ENCODE measurements at places on chromosomes 4 and X.
A peak's percentile ranks its signal among the peaks of the same experiment; 100 is the strongest.

DNA sequence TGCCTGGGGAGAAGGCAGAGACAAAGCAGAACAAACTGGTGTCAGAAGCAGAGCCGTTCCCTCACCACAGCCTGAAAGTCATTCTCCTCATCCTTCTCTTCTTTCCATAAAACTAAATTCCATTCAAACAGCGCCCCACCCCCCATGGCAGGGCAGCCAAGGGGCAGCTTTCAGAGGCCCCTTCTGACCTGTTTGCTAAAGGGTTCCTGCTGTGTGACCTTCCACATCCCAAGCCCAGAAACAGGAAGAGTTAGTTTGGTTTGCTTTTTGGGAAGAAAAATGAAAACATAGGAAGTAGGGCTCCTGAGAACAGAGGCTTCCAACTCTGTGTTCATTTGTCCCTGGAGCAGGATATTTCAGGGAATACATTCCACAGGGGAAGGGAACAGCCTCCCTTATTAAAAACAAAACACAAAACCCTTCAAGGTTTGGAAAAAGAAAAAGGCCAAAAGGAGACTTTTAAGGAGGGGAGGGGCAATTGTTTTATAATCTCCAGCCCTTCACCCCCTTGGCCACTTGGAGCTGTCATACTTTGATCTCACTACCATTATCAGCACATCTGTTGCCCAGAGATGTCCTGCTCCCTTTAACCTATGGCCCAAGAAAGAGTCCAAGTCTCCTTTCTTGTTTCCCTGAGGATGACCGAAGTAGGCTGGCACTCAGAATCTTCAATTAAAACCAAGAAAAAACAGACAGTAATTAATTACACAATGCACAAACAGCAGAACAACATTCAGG, 25.3 kb downstream of the STARD8 start:
- no peak for DNase-seq

- peak; percentile 9 for DNase-seq
These were observed 125.9 kb downstream of the AMELX start for GRCh38 chrX:11419102-11419501.

DNA sequence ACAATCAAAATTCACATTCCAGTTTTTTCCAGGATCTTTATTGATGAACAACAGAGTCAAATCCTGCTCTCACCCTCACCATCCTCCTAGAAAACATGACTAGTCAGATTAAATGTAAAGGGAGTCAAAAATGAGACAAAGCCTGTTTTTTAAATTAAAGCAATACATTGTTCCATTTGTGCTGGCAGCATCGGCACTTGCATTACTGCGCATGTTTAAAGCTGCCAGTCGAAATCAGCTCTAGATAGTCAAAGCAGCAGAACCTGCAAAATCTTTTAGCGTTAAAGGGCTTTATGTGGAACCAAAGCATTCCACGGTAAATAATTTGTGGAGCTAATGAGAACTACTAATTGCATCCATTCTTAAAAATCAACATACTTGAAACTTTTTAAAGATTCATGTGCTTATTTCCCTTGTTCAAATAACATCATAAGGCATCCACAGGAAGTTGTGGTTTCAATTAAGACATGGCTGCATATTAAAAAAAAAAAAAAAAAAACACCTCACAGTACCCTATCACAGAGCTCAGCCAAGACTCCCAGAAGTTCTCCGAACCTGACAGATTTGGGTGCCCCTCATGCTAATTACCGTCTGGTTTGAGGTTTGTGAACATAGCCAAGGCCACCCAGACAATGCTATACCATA, 82.2 kb downstream of the SH3KBP1 start:
- DNase-seq, result no peak

DNA sequence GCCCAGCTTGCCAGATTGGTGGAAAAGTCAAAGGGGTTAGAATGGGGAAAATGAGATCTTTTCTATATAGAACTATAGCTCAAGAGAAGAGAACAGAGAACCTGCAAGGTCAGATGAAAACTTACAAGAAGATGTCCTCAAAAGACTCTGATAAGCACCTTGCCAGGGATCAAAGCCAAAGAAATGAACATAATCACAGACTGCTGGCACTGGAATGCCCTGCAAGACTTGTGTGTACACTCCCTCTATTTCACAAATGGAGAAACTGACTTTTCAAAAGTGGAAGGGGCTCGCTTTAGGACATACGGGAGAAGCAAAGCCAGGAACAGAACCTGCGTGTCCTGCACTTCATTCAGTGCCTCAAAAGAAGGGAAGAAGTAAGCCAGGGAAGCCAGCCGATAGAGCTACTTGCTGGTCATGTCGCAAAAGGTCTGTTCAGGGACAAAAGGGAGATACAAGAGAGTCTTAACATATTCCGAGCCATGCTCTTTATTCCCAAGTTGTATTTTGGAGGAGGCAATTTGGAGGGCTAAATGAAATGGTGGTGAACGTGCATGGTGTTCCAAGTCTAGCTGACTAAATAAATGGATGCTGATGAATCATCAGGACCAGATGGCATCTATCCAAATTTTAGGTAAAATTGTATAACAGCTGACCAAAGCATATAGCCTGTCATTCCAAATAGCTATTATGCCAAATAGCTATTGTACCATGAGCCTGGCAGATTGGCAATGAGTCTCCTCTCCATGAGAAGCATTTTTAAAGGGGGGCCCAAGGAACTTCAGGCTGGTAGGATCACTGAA, 175.6 kb upstream of the GPC4 start:
- no peak for DNase-seq

GRCh38 chrX:10101269-10101668, 55.5 kb upstream of the CLCN4 start:
- no peak for DNase-seq

DNA sequence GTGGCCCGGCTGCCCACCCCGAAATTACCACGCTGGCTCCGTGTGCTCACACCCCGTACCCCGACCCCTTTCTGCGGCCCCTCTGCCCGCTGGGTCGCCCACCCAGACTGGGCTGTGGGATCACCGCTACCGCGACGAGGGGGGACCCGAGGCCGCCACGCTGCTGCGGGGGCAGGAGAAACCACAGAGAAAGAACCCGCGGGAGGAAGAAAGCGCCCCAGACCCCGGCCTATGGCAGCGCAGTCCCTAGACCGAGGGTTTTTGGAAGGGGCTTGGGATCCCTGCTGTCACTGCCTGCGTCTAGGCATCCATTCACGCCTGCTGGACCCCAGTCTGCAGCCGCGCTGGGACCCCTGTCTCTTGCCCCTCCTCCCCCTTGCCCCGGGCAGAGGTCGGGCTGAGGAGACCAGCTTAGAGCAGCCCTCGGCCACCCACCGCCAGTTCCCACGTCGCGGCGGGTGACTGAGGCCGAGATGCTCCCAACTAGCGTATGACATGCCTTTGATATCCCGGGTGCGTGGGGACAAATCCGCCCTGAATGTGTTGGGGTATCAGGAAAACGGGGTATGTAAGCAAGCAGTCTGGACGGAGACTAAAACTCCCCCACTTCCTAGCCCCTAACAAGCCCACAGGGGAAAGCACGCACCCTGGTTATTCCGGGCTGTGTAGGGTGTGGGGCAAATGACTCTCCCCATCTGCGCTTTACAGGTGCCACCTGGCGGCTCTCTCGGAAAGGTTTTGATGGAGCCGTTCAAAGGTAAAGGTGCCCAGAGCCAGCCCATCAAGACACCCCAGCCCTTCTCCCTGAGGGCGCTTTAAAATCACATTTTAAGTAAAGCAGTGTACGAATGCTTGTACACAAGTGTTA, 862 bp upstream of the INPP4B start:
- peak; percentile 37 for DNase-seq

DNA sequence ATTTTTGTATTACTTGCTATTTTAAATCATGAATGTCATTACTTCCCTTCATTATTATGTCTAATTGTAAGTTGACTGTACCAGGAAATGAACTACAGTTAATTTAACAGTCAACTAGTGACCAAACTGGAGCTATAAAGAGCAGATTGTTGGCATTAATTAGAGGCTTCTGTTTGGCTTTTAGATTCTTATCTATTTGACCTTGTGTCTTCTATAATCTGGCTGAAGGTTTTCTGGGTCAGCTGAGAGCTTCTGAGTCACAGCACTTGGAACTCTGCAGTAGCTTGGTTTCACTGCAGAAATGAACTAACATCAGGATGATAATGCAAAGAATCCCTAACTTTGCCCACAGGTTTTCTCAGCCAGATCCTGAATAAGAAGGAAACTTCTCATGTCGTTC, 169.2 kb upstream of the LEF1 start:
- no peak for DNase-seq

DNA sequence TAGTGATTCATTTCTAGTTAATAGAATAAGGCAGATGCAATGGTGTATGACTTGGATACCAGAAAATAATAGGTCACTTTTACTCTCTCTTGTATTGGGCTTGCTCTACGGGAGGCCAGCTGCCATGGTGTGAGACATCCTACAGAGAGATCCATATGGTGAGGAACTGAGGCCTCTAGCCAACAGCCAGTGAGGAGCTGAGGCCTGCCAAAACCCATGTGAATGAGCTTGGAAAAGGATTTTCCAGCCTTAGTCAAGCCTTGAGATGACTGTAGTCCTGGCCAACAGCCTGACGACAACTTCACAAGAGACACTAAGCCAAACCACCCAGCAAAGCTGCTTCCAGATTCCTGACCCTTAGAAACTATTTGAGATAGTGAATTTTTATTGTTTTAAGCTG, 1300.2 kb downstream of the RAPGEF2 start:
- DNase-seq, result no peak

- DNase-seq, result no peak
These were observed 1.5 kb downstream of the NKX1-1 start for GRCh38 chr4:1404573-1405253.

- DNase-seq, result no peak
These were observed 343.9 kb downstream of the ADGRL3 start for GRCh38 chr4:61543976-61544375.

DNA sequence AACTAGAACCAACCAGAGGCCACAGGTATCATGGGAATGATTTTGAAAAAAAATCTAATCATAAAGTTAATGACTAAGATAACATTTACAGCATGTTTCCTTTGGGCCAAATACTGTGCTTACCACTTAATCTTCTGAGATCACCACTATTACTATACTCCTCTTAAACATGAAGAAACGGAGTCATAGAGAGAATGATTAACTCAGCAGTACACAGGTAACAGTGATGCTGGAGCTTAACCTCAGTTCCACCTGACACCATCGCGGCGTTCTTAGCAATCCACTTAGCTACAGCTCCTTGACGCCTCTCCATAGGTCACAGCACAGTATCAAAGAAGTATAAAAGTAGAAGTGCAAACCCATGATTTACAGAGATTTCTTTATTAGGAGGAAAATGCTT, 592.6 kb upstream of the SLIT2 start:
- no peak for DNase-seq

- DNase-seq, result peak; percentile 41
These were observed 72.5 kb downstream of the LRBA start for GRCh38 chr4:150942539-150942938.

DNA sequence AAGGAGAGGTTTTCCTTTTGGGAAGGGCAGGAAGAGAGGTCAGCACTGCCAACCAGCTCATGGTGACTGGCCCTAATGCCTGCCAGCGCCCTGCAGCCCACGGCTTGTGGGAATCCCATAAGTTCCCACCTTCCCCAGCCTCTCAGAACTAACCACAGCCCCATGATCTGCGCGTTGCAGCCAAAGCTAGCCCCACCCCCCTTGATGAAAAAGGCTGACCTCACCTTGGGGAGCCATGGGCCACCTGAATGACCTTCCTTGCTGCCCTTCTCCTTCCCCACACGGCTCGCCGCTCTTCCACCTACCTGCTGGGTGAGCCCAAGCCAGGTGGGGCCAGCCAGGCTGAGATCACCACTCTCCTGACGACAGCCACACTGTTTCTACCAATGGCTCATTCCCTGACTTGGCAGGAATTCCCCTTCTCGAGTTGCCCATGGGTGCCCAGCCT, 3.9 kb upstream of the ELF4 start:
- DNase-seq, result no peak

GRCh38 chr4:164536814-164537213, 217.1 kb upstream of the SMIM31 start:
- DNase-seq, result no peak

GRCh38 chrX:20015422-20015821, 24.6 kb upstream of the BCLAF3 start:
- DNase-seq, result no peak

Data from dermis blood vessel endothelial cell (primary cell).